ENCODE measurements at places on chromosomes 2 and 18.

DNA sequence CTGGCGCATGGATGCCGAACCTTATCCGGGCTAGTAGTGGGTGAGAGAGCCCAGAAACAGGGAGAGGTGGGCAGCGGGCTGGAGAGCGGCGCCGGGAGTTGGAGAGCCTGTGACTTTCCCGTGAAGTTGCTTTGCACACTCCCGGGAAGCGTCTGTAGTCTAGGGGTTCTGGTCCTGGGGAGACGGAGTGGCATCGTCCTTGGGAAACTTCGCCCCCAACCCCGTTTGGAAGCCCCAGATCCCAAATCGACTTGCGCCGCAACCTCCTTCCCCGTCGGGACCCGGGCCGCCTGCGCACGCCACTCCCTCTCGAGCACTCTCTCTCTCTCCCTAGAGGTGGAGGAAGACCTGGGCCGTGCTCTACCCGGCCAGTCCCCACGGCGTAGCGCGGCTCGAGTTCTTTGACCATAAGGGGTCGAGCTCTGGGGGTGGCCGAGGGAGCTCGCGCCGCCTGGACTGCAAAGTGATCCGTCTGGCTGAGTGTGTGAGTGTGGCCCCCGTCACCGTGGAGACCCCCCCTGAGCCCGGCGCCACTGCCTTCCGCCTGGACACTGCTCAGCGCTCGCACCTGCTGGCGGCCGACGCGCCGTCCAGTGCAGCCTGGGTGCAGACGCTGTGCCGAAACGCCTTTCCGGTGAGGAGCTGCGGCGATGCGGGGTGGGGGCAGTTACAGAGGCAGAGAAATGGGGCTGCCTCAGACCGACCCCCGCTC is 456 bp downstream of the DOK1 start:
- no peak for DNase-seq

DNA sequence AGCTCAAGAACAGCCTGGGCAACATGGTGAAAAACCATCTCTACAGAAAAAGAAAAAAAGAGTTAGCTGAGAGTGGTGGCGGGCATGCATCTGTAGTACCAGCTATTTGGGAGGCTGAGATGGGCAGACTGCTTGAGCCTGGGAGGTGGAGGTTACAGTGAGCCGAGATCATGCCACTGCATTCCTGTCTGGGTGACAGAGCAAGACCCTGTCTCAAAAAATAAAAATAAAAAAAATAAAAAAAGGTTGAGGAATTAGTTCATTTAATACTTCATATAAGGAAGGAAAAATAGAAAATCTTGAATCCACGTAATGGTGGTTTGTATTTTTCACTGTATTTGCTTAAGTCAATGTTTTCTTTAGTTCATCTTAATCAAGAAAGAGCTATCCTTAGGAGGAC is 241.7 kb downstream of the TGIF1 start:
- no peak for DNase-seq

DNA sequence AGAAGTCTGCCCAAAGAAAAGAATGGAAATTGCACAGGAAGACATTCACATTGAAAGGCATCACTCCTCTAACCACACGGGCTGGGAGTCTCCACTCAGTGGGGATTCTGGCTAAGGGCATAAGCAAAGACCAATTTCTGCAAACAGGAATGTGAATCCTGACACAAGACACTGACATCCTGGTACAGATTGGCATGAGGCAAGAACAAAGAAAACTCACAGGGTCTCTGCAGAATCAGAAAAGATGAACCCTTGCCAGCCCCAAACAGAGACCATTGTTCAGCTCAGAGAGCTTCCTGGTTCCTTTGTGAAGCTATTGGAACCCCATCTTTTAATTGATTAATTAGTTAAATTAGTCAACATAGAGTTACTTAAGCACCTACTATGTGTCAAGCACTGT is 82.3 kb downstream of the UPP2 start:
- DNase-seq, result no peak

DNA sequence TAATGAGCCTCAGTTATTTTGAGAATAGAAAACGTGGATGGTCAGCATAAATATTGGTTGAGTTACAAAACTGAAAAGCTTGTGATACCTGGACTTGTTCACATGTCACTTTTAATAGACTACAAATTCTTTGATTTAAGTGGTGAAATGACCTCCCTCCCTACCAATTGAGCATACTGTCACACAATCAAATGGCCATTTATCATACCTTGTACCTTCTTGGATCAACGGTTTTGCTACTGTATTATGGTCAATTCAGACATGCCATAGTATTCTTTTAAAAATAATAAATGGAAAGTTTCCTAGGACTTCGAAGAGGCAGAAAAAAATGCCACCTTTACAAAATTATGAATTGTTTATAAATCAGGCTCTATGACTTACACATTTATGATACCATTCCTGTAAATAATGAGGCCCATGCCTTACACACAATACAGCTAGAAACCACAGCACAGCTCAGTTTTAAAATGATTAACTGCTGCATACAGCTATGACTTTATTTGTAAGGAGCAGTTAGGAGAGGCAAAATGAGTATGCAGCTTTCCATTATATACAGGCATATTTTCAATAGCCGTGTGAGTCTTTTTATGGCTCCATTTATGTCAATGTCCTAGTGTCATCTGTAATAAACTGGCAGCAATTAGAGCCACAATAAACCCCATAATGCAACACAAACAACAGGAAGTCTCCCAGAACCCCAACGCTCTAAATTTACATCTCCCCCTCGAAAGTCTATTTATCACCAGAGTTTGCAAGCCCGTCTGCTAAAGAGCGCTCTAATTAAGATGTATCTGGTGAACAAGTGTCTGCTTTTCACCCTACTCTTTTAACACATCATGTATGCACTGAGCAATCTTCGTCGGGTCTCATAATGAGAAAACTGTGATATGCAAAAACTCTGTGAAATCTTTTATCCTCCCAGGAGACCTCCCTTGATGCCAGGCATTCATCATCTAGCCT is 176.1 kb downstream of the ZNF521 start:
- DNase-seq, result no peak

GRCh38 chr18:986552-986951 is 81.9 kb downstream of the ADCYAP1 start:
- DNase-seq, result no peak

Data from HFF-Myc (cell line).